ENCODE measurements at places on chromosomes 4 and X.
A peak's percentile ranks its signal among the peaks of the same experiment; 100 is the strongest.

GRCh38 chrX:83508526-83509253 is 600 bp downstream of the POU3F4 start:
- DNase-seq: peak; percentile 70

- DNase-seq: no peak
Measured at GRCh38 chr4:176187624-176188023, 7.8 kb downstream of the SPATA4 start.

GRCh38 chr4:162406637-162407365 is 243.0 kb upstream of the FSTL5 start:
- no peak for DNase-seq

- peak; percentile 96 for DNase-seq
Measured at GRCh38 chr4:153344131-153345011, at the start of gene MND1. Gene MND1 (plus strand): TSS chr4:153344688. CDS start chr4:153344738, 50 bp downstream.

DNA sequence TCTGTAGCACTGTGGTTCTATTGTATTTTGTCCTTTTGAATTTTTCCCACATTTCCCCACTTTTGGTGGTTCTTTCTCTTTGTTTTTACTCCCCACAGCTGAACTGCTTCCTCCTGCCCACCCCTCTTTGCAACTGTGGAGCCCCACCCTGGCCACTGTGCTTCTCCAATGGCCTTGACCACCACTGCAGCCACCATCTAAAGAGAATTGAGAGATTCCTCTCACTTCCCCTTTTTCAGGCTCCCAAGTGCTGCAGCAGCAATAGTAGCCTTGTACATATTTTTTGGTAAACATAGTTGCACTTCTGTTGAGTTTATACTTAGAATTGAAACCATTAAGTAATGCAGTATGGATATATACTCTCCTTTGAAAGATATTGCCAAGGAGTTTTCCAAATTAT is 51.3 kb upstream of the FRMPD3 start:
- DNase-seq: no peak

- DNase-seq: no peak
Measured at GRCh38 chrX:70293621-70294020, 3.7 kb downstream of the KIF4A start.

GRCh38 chr4:5656415-5656814 is 51.9 kb downstream of the EVC2 start:
- no peak for DNase-seq

DNA sequence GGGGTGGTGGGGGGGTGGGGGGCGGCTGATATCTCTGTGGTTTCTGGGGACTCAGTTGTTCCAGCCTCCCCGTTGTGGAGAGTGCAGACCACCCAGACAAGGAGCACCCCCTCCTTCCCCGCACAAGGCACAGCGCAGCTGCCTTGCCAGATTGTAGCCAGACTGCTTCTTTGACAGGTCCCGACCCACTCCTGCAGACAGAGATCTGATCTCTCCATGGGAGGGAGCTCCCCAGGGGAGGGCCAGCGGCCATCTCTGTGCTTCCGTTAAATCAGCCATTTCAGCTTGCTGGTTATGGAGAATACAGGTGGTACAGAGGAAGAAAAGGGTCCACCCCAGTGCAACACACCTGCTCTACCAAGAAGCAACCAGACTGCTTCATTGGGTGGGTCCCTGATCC is 80.8 kb downstream of the FGF16 start:
- DNase-seq: no peak

- no peak for DNase-seq
Measured at GRCh38 chr4:15765910-15766697, 12.0 kb upstream of the CD38 start.

- no peak for DNase-seq
Measured at GRCh38 chr4:8295471-8295870, 25.9 kb downstream of the HTRA3 start.

DNA sequence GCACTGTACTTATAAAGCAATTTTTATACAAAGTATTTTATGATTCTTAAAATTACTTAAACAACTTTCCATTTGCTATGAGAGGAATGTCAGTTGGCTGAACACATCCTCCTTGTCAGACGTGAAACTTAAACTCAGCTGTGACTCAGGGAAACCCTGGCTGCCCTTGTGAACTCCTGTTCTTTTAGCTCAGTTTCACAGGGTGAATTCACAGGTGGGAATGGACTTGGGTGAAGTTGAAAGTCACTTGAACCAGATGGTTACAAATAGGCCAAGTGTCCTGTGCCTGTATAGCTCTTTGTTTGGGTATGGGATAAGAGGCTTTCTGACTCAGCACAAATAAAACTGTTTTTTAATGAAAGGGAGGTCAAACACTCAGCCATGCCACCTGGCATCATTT is 67.4 kb upstream of the FAM47B start:
- DNase-seq: no peak

DNA sequence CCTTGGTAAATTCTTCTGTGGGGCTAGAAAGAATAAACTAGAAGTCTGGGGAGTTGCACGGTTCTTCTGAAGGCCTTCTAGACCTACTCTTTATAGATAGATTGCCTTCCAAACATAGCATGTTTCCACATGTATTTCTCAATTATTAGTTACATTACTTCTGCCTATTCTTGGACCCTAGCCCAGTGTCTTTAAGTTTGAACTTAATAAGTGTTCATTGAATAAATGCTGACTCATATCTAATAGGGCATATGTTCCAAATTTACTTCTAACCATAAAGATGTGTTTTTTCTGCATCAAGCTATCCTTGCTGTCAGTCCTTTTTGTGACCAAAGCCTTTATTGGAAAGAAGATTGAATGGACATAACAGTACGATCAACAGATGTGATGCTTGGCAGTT is 503.6 kb upstream of the ZFP42 start:
- no peak for DNase-seq

GRCh38 chr4:101792056-101792590 is 1.6 kb downstream of the BANK1 start:
- no peak for DNase-seq

GRCh38 chr4:176790398-176790797 is 2.3 kb downstream of the VEGFC start:
- DNase-seq: no peak

DNA sequence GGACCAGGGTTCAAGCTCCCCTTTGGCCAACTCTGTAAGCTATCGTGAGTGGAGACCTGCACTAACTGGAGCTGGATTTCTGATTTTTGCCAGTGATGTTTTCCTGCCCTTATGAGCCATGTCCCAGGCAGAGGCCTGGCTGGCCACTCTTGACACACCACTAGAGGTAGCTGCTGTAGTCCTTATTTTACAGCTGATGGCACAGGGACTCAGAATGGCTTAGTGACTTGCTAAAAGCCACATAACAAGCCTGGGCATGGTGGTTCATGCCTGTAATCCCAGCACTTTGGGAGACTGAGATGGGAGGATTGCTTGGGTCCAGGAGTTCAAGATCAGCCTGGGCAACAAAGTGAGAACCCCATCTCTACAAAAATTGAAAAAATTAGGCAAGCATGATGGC is 33.4 kb downstream of the CYTL1 start:
- no peak for DNase-seq

GRCh38 chr4:13543839-13544605 is at the start of gene NKX3-2:
Gene NKX3-2 (minus strand): TSS chr4:13544508. CDS start chr4:13544414, 94 bp downstream.
- DNase-seq: no peak

DNA sequence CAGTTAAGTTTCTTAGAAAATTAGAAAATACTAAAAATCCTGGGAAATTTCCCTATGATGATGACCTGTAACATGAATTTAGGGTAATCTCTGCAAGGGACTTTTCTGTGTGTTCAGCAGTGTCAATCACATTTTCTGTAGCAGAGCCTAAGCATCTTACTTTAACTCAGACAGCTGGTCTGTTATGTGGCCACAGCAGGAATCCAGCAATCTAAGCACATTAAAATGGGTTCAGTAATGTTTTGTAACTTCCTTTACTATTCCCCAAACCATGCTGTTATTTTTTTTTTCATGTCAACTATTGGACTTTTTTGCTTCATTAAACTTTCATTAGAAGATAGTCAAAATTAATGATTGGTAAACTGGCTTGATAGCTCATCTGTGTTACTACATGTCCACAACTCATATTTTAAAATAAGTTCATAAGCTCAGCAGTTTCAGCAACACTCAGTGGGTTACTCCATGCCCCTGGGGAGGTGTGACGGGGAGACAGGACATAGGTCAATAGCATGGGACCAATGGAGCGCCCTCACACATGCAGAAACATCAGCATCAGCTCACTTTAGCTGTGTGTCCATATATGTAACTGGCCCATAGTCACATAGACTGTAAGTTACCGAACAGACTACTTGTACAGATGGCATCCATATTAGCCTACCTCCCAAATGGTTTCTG is 168.0 kb upstream of the PACRGL start:
- DNase-seq: no peak

GRCh38 chrX:132918523-132918922 is 39.9 kb downstream of the HS6ST2 start:
- no peak for DNase-seq

- DNase-seq: no peak
Measured at GRCh38 chr4:11748164-11748872, 319.6 kb upstream of the HS3ST1 start.

GRCh38 chr4:12379191-12379590 is 950.5 kb upstream of the HS3ST1 start:
- no peak for DNase-seq

- DNase-seq: no peak
Measured at GRCh38 chr4:38673130-38673978, 9.4 kb downstream of the KLF3 start.

DNA sequence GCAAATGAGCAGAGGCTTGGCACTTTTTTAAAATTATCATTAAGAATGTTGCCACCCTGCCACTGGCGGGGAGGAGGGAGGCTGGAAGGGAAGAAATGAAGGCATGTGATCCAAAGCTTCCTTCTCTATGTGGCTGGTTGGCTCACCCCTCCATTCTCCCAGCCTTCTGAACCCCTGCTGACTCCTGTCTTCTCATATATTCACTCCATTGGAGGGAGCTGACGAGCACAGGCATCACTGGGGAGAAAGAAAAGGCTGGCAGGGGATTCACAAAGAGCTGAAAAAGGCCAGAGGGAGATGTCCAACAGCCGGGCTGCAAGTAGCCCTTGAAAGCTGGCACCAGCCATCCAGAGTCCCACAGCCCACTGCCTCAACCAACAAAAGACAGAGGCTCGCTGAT is 495.6 kb downstream of the BCOR start:
- no peak for DNase-seq

GRCh38 chr4:76426272-76426671 is 5.3 kb upstream of the CCDC158 start:
- no peak for DNase-seq

GRCh38 chr4:99915449-99915848 is 21.2 kb upstream of the LAMTOR3 start:
- no peak for DNase-seq

DNA sequence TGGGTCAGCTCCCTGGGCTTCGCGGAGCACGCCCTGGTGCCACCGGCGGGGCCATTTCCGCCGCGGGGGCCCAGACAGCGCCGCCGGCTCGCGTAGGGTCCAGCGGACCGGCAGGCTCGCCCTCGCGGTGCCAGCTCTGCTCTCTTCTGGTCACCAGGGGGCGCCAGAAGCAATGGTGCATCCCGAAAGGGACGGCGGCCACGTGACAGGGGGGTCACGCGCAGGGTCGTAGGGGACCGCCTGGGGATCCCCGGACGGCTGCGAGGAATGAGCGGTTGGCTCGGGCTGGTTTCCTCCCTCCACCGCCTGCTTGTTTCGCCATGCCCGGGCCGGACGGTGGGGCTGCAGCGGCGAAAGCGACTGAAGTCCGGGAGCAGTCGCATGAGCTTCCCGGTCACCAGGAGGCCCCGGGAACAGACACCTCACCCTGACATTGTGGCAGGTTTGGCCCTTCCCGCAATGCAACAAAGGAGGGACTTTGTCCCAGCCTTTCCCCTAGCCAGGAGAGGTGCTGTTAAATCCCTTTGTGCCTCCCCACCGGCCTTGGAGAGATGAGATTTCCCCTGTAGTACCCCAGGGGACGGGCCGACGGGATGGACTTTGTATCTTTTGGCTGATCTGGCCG is 15.8 kb downstream of the ZCCHC12 start:
- DNase-seq: peak; percentile 79

- no peak for DNase-seq
Measured at GRCh38 chr4:1602655-1603412, 81.3 kb downstream of the FAM53A start.

DNA sequence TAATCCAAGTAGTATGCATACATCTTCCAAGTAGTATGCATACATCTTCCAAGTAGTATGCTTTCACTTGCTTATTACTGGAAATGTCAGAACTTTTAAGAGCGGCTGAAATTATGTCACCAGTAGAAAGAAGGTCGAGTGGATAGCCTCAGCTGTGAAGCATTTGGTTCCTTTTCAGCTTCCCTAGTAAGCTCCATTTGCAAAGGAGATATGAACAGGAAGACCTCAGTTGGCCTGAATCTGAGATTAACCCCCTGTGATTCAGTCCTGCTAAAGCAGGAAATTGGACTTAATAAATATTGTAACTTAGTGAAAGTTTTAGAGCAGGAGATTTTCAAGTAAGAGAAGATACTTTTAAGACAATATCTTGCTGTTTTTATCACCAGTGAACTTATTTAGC is 48.1 kb downstream of the PCDH7 start:
- no peak for DNase-seq

GRCh38 chr4:61468024-61468720 is 268.0 kb downstream of the ADGRL3 start:
- DNase-seq: no peak

DNA sequence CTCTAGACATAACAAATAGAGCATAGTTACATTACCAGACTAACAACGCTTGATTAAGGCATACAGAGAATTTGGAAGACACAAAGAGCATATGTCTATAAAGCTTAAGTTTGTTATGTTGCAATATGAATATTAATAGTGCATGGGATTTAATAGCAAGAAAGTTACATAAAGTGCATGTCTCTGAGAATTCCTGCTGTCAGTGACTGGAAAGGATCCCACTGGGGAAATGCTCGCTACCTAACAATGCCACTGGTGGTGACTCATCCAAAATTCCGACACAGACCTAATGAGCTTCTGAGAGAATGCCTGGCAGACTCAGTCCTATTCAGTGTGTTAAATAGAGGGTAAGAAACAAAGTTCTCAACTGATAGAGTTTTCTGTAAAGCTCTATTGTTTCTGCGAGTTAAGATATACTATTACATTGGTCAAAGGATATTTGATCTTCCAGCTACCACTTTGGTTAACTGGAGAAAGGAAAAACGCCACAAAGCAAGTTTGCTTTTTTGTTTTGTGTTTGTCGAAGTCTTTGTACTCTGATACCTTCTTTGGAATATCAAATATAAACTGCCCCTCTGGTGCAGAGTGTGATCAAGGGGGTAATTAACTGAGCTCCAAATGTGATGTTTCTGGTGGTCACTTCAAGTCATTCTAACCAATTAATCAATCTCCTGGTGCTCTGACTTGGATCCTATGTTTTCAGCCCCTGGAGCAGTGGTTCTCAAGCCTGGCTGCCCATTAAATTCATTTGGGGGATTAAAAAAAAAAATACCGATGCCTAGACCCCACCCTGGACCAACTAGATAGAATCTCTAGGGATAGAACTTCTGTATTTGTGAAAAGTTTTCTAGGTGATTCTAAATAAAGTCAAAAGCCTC is 107.9 kb downstream of the PALLD start:
- peak; percentile 60 for DNase-seq

DNA sequence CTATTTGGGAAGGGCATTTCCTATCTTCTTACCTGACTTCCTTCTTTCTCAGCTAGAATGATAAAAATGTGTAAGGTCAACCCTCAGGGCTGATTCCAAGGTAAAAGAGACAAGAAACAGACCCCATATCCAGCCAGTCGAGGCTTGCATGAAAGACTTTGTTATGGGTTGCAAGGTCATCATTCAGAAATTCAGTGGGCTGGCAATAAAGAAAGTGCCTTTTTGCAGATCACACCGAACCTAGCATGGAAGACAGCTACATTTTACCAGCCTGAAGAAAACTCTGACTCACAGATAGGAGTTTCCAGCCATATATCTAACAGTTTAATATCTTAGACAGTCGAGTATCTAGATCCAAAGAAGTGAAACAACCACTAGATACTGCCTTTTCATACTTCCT is 87.4 kb downstream of the PDGFC start:
- DNase-seq: no peak

Measured in spinal cord (tissue), 10 donors.